CD4-positive, CD25-positive, alpha-beta regulatory T cell (primary cell): ENCODE measurements at places on chromosomes 4 and X. TPM values are rescaled to one million over a fixed set of nuclear protein-coding genes. Genes with fewer than 3 reads are reported as not detected.
A peak's percentile ranks its signal among the peaks of the same experiment; 100 is the strongest.

Gene ZNF595
- polyA plus RNA-seq, result 11.9 TPM

Gene UNC5C
- not detected for polyA plus RNA-seq

Gene F8A3
- polyA plus RNA-seq, result 3.5 TPM

Gene TLR2
- not detected for polyA plus RNA-seq

Gene NEXMIF
- not detected for polyA plus RNA-seq

Gene GAGE12H
- not detected for polyA plus RNA-seq

DNA sequence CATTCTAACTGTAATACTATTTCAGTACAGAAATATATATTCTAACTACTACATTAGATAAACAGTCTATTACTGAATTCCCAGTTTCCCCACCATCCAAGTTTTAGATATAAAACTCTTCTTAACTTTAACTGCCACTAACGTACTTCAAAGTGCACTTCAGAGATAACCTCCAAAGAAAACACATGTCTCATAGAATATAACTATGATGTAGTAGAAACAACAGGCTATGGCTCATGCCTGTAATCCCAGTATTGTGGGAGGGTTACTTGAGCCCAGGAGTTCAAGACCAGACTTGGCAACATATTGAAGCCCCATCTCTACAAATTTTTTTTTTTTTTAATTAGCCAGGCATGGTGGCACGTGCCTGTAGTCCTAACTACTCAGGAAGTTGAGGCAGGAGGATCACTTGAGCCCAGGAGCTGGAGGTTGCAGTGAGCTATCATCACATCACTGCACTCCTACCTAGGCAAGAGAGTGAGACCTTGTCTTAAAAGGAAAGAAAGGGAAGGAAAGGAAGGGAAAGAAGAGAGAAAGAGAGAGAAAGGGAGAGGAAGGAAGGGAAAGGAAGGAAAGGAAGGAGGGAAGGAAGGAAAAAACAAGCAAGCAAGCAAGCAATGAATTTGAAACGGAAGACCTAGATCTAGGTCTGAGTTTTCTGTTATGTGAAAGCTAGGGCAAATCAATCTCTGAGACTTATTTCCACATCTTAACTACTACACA, 4.8 kb downstream of the HAUS3 start:
- H3K27me3 ChIP-seq, result no peaks in the 10 kb centered on the region
- no peak for DNase-seq
- peaks cover 55% of the 10 kb centered on the region for H3K4me1 ChIP-seq

DNA sequence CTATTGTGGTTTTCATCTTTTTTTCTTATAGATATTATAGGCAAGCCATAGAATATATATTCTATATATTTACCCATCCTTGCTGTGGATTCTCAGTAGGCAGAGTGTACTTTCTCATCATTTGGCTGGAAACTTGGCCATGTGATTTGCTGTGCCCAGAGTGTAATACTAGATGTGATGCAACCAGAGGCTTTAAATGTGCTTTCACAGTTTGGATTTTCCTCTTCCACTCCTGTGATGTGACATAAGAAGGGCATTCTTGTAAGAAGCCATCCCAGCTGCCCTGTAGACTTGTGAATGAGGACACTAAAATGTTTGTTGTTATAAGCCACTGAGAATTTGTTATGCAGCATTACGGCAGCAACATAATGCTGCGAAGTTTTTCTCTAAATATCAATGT, 10.4 kb upstream of the HPGDS start:
- no peak for DNase-seq
- H3K36me3 ChIP-seq, result no peaks in the 10 kb centered on the region
- H3K4me1 ChIP-seq, result no peaks in the 10 kb centered on the region
- peaks cover 4% of the 10 kb centered on the region for H3K27me3 ChIP-seq
- no peak overlapping the region for H3K27ac ChIP-seq

DNA sequence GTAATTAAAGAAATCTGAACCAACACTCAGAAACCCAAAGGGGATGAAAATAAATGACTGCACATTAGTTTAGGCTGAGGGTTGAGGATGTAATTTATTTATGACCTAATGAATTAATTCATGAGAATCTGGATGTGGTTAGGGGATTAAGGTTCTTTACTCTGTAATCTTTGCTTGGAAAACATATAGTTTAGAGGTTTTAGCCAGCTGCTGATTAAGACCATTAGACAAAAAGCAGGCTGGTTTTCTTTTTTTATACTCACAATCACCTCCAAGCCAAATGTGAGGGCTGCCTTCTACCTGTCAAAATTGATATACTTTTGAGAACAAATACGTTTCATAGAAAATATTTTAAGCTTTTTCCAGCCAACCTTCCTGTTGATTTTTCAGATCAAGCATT, 2705.8 kb downstream of the PCDH7 start:
- no peaks in the 10 kb centered on the region for H3K36me3 ChIP-seq
- no peak overlapping the region for H3K4me3 ChIP-seq
- H3K27me3 ChIP-seq, result no peaks in the 10 kb centered on the region
- DNase-seq, result no peak

DNA sequence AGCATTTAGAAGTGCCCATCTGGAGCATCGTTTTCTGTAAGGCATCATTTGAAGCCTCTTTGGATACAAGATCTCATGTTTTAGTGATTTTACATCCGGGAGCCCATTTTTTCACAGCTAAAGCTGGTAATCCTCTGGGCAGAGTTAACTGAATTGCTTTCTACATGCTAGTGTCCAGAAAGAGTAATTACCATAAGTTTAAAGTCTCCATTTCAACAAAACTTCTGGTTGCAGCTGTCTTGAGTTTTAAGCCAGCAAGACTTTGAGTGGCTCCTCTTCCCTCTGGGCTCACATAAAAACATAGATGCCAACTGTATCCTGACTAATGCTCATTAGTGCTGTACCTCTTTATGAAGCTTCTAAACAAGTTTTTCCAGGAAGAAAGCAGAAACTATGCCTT, 65.4 kb downstream of the GPRIN3 start:
- no peaks in the 10 kb centered on the region for H3K27me3 ChIP-seq
- no peak for DNase-seq
- peaks cover 21% of the 10 kb centered on the region for H3K4me1 ChIP-seq
- H3K36me3 ChIP-seq, result peaks cover 12% of the 10 kb centered on the region
- no peak overlapping the region for H3K27ac ChIP-seq

- H3K4me1 ChIP-seq, result no peaks in the 10 kb centered on the region
- no peak overlapping the region for H3K27ac ChIP-seq
- peaks cover 13% of the 10 kb centered on the region for H3K27me3 ChIP-seq
These were observed 1.1 kb upstream of the PCDH19 start for GRCh38 chrX:100410901-100411801.

DNA sequence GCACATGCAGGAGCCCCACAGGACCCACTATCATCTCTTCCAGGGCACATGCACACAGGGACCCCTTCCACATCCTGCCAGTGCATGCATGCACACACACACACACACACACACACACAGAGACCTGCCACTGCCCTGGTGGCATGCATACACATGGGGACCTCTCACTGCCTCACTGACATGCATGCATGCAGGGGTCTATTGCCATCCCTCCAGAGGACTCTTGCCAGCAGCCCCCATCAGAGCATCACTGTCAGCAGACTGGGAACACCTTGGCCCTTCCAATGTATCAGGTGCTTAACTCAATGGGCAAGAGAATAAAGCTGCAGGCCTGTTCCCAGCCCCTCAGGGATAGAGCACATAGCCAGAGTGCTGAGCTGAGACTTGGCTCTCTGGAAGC, 433.6 kb upstream of the PPP1R2C start:
- H3K27me3 ChIP-seq, result no peaks in the 10 kb centered on the region
- H3K4me1 ChIP-seq, result no peaks in the 10 kb centered on the region
- DNase-seq, result no peak
- H3K27ac ChIP-seq, result no peak overlapping the region
- H3K4me3 ChIP-seq, result no peak overlapping the region

DNA sequence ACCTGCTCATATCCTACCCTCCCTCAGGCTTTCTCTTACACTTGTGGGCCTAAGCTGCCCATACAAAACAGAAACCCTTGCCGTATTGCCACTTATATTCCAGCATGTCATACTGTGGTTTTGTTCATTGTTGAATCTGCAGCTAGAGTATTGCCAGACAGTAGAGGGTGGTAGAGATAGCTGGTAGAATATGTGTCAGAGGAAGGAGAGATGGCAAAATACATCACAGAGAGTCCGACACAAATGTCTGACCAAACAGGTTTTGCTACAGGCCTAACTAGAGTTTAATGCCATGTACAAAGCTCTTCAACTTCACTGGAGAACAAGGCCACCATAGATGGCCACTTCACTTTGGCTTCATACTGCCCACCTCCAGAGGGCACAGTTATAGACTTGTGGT, 160.1 kb downstream of the EFHC2 start:
- no peaks in the 10 kb centered on the region for H3K36me3 ChIP-seq
- no peak for DNase-seq
- H3K27me3 ChIP-seq, result no peaks in the 10 kb centered on the region
- H3K27ac ChIP-seq, result no peak overlapping the region
- H3K4me3 ChIP-seq, result no peak overlapping the region

GRCh38 chr4:7629501-7630254, 194.9 kb upstream of the PSAPL1 start:
- no peak for DNase-seq
- no peaks in the 10 kb centered on the region for H3K36me3 ChIP-seq
- H3K27ac ChIP-seq, result no peak overlapping the region
- H3K4me3 ChIP-seq, result no peak overlapping the region
- H3K4me1 ChIP-seq, result no peaks in the 10 kb centered on the region
- H3K27me3 ChIP-seq, result no peaks in the 10 kb centered on the region

- no peak overlapping the region for H3K27ac ChIP-seq
- DNase-seq, result no peak
- H3K4me3 ChIP-seq, result no peak overlapping the region
- H3K27me3 ChIP-seq, result peaks cover 3% of the 10 kb centered on the region
These were observed 26.1 kb upstream of the CFAP299 start for GRCh38 chr4:80309294-80310004.

- no peak overlapping the region for H3K4me3 ChIP-seq
- H3K36me3 ChIP-seq, result no peaks in the 10 kb centered on the region
- H3K27ac ChIP-seq, result no peak overlapping the region
- no peaks in the 10 kb centered on the region for H3K27me3 ChIP-seq
- DNase-seq, result no peak
These were observed 162.2 kb upstream of the GPR101 start for GRCh38 chrX:137195991-137196390.

- no peaks in the 10 kb centered on the region for H3K4me1 ChIP-seq
- H3K36me3 ChIP-seq, result no peaks in the 10 kb centered on the region
- H3K27ac ChIP-seq, result no peak overlapping the region
- DNase-seq, result peak; percentile 25
These were observed 162.2 kb downstream of the DCHS2 start for GRCh38 chr4:154329268-154329868.

- no peak overlapping the region for H3K27ac ChIP-seq
- H3K4me1 ChIP-seq, result no peaks in the 10 kb centered on the region
- no peak overlapping the region for H3K4me3 ChIP-seq
These were observed 199.7 kb downstream of the CEP135 start for GRCh38 chr4:56148428-56148827.

DNA sequence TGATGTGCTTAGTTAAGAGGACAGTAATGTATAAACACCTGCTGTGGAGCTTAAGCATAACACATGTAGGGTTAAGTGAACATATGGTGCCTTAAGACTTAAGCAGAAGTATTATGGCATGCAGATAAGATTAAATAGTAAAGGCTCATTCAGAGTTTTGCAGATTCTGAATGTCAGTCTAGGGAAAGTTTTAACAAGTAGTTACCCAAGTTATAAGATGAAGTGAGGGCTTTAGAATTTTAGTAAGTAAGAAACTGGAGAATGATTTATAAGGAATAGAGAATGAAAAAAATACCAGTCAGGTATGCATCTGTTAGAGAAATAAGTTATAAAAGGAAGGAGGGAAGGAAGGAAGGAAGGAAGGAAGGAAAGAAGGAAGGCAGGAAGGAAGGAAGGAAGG, 902.1 kb downstream of the TRAM1L1 start:
- H3K4me3 ChIP-seq, result no peak overlapping the region
- DNase-seq, result no peak
- no peaks in the 10 kb centered on the region for H3K36me3 ChIP-seq
- no peaks in the 10 kb centered on the region for H3K27me3 ChIP-seq
- no peaks in the 10 kb centered on the region for H3K4me1 ChIP-seq
- no peak overlapping the region for H3K27ac ChIP-seq

GRCh38 chr4:24404281-24404680, 180.1 kb downstream of the DHX15 start:
- H3K27ac ChIP-seq, result no peak overlapping the region
- H3K27me3 ChIP-seq, result no peaks in the 10 kb centered on the region
- H3K36me3 ChIP-seq, result no peaks in the 10 kb centered on the region

DNA sequence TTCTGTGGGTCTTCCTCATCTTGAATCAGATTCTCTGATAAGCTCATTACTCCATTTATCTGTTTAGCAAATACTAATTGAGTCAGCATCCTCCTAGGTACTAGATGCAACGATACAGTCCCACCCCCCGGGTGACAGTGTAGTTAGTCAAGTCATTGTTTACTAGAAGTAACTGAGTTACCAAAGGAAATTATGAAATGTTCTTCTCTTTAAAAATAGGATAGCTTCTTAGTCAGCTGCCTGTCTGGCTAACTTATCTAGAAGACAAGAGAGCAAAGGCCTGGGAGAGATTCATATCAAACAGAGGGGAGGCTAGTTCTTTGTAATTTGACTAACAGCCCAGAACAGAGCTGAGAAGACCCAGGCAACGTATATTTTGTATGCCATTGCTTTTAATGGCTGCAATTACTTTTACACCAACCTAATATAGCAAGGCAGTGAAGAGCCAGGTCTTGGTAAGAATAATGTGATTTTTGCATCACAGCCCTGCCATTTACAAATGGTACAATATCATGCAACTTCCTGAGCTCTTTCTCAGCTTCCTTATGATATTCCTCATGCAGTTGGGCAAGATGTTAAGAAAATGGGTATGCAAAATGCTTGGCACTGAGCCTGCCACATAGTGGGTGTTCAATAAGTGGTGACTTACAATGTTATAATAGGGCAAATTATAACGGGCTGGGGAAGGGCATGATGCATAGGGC, 149.9 kb downstream of the CHIC2 start:
- no peaks in the 10 kb centered on the region for H3K27me3 ChIP-seq
- no peak overlapping the region for H3K4me3 ChIP-seq
- no peaks in the 10 kb centered on the region for H3K4me1 ChIP-seq
- no peaks in the 10 kb centered on the region for H3K36me3 ChIP-seq
- no peak overlapping the region for H3K27ac ChIP-seq
- DNase-seq, result no peak

- no peaks in the 10 kb centered on the region for H3K27me3 ChIP-seq
- H3K36me3 ChIP-seq, result peaks cover 2% of the 10 kb centered on the region
- H3K4me1 ChIP-seq, result no peaks in the 10 kb centered on the region
- no peak overlapping the region for H3K4me3 ChIP-seq
- no peak for DNase-seq
These were observed 165.1 kb downstream of the TSPAN5 start for GRCh38 chr4:98493296-98493695.
